Fibroblast of skin of scalp (primary cell): ENCODE measurements at places on chromosomes 2 and 18.

- DNase-seq = peak; percentile 32
These were observed 34.5 kb upstream of the GRB14 start for GRCh38 chr2:164655750-164656149.

DNA sequence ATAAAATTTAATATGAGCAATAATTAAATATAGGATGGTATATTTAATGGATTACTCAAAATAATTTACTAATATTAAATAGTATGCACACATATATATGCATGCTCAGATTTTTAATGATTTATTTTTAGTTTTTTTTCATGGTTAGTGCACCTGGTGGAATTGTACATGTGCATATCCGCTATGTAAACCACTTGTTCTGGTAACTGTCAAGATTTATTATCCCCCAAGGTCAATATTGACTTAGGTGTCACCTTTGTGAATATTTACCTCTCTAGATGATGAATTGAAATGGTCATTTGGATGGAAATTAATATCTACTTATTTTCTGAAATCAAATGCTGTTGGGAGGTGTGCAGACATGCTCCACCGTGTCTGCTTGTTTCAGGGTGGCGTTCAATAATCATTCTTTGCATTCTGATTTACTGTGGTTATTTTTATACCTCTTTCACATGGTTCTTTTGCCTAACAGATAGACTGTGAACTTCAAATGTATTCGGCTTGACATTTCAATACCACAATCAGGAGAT lies 14.7 kb downstream of the CNTNAP5 start:
- no peak for DNase-seq

GRCh38 chr2:102736110-102736409 lies 25.8 kb upstream of the TMEM182 start:
- DNase-seq = no peak

DNA sequence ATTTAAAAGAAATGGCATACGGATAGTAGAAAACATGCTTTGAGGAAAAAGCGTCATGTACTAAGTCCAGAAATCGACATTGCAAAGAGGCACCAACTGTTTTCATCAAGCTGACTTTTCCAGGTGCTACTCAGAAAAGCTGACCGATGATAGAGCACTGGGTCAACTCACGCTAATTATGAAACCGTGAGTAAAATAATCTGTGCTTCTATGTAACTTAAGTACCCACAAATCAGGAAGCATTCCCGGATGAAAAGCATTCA lies 353 bp upstream of the NUP35 start:
- no peak for DNase-seq

GRCh38 chr2:84515788-84516187 lies 510 bp upstream of the DNAH6 start:
- DNase-seq = no peak
